ENCODE measurements at places on chromosomes 3 and 15.

DNA sequence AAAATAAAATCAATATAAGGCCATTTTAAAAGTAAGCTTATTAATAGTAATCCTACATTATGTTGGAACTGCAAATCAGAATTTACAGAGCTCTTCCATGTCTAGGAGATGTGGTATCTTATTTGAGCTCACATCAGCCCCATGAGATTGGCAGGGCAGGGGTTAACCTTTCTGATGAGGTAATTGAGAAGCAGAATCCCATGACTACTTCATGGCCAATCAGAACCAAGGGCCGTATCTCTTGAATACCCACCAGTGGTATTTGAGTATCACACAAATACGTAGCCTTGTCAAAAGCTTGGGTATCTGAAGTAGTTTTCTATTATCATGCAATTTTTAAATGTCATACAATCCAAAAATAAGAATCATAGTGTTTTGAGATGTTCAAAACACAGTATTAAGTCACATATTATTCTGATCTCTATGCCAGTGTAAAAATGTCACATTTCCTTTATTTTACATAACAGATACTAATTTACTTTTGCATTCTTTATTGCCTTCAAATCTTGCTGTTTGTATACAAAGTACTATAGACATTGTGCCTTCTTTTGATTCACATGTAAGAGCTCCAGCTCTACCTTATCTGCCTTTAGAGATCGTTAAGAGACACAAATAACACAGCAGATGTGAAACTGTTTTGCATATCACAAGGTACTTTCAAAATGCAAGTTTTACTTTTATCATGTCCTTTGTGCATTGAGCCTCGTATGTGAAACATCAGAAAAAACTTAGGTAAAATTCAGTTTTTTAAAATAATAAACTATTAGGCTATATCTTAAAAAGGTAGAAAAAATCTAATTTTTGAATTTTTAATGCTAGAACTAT lies 251.7 kb upstream of the GOLGA6L4 start:
- no peak for DNase-seq

DNA sequence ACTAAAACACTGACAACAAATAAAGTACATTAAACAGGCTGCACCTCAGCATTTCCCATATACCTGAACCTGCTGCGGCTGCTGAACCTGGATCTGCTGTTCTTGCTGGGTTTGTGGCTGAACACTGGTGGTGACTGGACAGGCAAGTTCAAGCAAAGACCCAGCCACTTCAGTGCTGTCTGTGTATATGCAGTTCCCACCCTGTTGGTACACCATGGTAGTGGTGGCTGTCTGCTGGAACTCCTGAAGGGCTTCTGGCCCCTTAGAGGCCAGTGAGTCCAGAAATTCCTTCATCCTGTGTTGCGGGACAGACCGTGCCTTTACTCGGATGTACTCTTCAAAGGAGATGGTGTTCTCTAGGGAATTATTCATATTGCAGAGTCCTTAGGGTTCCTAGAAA lies 17.2 kb downstream of the QRICH1 start:
- no peak for DNase-seq

GRCh38 chr3:45915518-45916231 lies 27.6 kb upstream of the CXCR6 start:
- peak; percentile 2 for DNase-seq

DNA sequence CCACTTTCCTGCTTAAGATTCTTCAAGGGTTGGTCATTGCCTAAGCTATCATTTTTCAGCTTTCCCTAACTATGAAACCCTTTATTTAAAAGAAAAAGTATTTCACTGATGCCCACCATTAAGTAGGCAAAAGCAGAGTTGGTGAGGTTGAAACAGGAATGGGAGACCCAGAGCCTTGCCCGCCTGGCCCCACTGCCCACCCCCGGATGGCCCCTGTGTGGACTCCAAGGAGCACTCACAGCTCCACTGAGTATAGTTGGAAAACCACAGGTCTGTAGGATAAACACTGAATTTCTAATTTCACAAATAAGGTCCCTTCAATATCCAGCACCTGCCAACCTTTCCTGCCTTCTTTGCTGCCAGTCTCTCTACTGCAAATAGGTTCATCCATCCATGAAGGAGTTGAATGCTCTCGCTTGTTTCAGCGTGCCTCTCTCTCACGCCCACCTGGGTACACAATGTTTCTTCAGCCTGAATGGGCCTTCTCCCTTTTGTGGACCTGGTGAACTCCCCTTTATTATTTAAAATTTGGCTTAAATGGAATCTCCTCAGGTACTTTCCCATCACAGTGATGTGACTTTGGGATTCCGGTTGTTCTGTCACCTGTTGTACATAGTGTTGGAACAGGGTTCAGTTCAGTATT lies 8.7 kb upstream of the ACAP2 start:
- DNase-seq, result no peak

GRCh38 chr15:84669726-84670125 lies 11.7 kb upstream of the NMB start:
- no peak for DNase-seq

GRCh38 chr3:148998715-148999423 lies 7.5 kb downstream of the GYG1 start:
- DNase-seq, result no peak

DNA sequence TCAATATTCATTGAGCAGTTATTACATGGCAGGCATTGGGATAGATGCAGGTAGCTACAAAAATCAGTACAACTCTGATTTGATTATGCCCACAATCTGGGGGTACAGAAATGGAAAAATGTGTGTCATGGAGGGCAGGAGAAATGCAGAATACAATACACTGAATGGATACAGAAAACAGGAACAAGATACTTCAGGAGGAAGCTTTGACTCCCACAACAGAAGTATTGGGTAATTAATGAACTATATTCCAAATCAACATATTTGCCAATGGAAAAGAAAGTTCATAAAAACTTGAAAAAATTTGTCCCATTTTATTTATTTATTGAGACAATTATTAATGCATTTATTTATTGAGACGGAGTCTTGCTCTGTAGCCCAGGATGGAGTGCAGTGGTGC lies 207.0 kb downstream of the SUCLG2 start:
- no peak for DNase-seq

GRCh38 chr3:45701172-45701867 lies 12.1 kb downstream of the SACM1L start:
- DNase-seq, result no peak

DNA sequence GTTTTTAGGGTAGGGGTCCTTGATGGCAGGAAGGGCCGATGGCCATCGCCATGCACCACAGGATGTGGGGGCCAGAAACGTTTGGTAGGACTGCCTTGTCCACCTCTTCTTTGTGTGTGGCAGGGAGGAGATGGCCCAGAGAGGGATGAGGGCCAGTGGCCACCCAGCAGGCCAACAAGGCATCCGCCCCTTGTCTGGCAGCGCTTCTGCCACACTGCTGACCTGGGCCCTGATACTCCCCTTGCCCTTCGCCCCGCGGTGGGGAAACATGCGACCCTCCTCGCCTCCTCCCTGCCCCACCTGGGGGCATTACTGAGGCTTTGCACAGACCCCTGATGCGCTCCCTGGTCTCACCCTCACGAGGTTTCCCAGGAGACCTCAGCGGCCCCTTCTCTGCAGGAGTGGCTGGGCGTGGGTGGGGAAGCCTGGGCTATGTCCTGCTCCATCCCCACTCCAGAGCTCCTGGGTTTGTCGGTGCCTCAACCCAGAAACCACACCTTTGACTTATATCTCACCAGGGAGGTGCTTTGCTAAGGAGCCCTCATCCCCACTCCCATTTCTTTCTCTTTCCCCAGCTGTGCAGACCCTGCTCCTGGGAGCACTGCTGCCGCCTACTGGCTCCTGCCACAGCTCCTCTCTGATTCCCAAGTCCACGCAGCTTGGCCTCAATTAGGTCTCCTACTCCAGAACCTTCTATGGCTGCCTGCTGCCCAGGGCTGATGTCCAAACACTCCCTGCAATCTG lies 38.7 kb downstream of the FEM1B start:
- DNase-seq, result no peak

DNA sequence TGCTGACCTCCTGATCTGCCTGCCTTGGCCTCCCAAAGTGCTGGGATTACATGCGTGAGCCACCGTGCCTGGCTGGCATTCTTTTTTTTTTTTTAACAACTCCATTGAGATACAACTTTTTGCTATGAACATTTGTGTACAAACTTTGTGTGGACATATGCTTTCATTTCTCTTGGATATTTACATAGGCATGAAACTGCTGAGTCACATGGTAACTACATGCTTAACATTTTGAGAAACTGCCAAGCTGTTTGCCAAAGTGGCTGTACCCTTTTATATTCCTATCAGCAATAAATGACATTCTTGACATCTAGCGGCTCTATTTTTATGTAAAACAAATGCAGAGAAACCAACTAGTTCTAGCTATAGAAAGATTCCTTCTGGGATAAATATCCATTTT lies 8.7 kb upstream of the YEATS2 start:
- DNase-seq, result no peak

DNA sequence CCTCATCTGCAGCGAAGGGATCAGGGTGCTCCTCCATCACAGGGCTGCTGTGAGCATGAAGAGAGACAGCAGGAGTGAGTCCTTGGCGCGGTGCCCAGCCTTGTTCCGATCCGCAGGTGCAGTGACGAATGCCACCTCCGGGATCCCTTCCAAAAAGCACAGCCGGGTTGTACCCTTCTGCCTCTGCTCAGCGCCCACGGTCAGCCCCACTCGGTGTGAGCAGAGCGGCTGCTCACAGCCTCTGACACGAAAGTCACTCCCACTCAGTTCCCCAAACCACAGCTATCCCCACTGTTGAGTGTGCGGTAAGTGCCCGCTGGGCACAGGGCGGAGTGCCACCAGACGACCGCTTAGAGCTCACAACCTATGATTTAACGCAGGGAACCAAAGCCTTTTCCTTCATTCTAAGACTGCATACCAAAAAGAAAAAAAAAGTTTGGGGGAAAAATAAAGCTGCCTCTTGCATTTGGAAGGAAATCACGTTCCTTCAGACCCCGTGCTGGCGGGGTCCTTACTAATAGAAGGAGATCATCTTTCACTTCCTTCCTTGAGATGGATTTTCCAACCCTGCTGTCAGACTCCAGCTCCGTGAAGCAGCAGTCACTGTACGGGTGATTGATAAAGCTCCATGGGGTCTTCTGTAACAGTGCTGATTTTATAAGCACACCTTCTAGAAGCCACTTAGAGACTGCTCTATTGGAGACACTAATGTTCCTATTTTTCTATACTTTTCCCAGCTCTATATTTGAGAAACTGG lies 34.7 kb upstream of the TUBGCP5 start:
- no peak for DNase-seq

- DNase-seq, result no peak
Observed at GRCh38 chr3:45946307-45946706, 3.0 kb downstream of the CXCR6 start.

DNA sequence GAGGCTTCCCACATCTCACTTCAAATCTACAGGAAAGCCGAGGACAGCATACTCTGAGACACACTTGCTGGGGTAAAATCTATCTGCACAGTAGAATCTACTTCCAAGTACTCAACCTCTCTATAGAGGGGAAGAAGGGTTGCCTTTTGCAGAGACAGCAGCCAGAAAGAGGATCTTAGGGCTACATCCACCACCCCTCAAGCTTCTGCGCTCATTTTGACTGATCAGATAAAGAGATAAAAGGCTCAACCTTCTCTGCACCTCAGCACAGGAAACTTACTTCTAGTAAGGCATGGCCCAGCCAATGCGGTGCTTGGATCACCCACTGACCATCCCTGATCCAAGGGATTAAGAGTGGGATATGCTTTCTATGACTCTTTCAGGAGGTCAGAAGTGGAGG lies 6.9 kb upstream of the SLC9A9 start:
- DNase-seq, result no peak

DNA sequence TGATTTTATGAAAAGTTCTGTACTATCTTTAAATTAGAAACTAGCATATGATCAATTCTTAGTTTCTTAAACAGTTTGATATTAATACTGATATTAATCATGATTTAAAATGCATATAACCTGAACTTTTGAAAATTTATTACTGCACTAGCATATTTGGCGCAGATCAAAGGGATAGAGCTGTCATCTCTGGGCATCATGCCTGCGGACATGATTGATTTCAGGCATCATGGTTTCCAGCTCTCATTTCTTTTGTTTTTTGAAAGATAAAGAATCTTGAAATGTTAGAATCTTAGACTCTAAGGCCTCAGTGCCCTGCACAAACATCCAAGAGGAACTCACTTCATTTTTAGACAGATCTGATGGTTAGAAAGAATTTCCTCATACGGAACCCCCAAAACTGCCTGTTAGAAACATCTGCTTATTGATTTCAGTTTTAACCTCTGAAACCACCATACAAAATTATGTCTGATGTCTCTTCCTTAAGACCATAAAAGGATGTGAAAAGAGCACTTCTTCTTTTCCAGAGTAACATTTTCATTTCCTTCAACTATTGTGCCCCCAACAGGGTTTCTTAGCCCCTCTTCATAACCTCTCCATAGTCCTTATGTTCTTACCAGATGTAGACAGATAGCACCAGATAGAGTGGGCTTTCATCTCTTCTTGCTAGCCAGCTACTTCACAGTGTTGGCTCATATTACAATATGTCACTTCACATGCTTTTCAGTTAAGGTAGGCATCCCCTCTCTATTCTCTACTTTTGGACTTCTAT lies 110.8 kb downstream of the BBX start:
- DNase-seq, result no peak

DNA sequence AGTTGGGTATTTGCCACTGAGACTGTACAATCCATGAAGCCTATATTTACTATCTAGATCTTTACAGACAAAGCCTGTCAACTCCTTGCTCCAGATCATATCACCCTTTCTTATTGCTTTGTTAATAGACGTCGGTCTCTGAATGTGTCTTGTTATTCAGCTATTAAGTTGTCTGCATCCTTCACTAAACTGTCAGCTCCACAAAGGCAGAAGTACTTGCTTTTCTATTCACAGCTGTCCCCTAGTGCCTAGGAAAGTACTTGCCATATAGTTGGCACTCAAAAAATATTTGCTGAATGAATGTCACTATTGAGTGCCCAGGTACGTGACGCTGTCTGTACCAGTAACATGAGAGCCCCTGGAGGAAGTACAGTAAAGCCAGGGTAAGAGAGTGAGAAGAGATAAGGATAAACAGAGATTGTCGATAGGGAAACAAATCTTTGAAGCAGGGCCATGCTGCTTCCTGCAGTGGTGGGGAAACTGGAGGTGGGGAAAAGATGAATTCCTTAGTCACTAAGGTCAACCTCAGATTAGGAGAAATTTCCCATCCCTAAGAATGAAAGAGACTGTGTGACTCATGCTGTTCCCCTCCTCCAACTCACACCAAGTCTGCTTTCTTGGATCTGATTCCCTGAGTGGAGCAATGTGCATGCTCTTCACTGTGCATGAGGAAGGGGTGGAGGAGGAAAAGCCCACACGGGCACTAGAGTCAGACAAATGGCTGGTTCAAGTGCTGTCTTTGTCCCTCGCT lies 36.3 kb downstream of the PRICKLE2 start:
- peak; percentile 19 for DNase-seq

GRCh38 chr3:138367911-138368310 lies 19.5 kb downstream of the MRAS start:
- DNase-seq, result no peak
